ENCODE measurements at places on chromosomes 5 and 9.

DNA sequence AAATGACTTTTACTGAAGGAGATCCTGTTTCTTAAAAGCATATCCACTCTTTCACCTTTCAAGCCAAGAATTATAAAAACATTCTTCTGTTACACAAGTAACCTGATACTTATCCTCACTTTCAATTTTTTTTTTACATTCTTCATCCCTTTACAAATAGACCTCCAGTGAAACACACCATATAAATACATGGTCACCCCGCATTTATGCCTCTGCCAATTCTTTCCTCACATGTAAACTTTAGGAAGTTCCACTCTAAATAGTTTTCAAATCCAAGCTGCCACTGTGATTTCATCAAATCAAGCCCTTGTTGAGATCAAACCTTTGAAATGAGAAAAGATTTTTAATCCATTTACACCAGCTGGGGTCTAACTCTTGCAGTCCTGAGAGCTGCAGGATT is 40.0 kb downstream of the GAS1 start:
- no peak for DNase-seq

DNA sequence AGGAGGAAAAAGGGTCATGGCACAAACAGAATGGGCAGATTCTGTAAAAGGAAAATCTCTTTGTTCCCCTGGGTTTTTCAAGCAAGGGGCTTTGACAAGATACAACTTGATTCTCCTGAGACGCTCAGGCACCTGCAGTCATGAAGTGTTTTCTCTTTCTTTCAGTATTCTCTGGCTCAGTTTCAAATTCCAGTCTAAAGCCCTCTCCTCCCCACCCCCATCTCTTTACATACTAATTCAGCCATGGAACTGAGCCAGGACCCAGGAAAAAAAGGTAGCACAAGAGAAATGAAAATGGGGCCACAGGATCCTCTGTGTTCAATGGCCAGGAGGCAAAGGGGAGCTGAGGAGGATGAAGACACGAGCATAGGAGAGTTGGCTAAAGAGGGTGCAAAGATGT is 408.4 kb downstream of the SPOCK1 start:
- no peak for DNase-seq

GRCh38 chr9:78468231-78468630 is 171.3 kb downstream of the PSAT1 start:
- no peak for DNase-seq

DNA sequence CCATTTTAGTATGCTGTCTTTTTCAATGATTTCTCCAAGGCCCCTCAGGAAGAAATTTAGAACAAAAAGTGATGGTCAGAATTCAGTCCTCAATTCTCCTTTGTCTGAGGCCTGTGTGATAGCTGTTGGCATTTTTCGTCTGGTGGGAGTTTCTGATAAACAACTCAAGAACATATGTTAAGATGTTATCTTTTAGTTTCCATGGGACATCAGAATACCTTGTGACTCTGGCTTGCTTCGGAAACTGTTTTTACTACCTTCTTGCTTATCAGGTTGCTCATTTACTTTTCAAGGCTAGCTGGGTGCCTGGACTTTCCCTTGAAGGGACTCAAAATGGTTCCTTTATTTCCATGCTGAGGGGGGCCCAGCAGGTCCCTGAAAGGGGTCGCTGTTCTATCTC is 97.2 kb downstream of the INVS start:
- no peak for DNase-seq

- DNase-seq: no peak
These were observed 22.9 kb upstream of the GLRX start for GRCh38 chr5:95845391-95845790.

GRCh38 chr5:77168161-77168878 is 42.2 kb upstream of the PDE8B start:
- peak; percentile 8 for DNase-seq

- DNase-seq: peak; percentile 34
These were observed 1640.3 kb upstream of the C9orf72 start for GRCh38 chr9:29213417-29214153.

DNA sequence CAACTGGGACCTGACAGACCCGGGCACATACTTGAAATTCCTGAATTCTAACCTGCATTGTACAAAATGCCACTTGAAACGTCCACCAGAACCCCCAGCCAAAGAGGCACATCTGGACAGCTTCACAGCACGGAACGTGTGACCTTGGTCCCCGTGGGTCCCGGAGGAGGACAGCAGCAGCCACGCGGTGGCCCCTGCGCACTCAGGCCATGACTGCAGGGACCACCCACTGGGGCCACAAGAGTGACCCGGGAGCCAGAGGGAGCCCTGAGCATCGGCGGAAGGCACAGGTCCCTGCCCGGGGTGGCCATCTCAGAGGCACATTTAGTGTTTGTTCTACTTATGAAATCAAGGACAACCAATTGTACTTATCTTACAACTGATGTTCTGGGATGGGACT is 2.1 kb upstream of the SNAPC4 start:
- DNase-seq: no peak

DNA sequence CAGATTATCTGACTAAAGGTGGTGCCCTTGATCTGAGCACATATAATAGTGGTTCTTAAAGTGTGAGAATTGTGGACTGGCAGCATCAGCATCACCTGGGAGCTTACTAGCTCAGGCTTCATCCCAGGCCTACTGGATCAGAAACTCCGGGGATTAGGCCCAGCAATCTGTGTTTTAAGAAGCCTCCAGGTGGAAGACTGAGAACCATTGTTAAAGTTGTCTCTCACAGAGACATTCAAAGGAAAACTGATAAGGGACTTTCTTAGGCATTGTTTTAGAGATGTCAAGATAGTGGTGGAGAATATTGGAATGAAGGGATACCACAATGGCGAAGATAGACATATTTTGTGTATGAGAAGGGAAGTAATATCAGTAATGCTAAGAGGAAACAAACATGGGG is 59.5 kb downstream of the STX17 start:
- no peak for DNase-seq

DNA sequence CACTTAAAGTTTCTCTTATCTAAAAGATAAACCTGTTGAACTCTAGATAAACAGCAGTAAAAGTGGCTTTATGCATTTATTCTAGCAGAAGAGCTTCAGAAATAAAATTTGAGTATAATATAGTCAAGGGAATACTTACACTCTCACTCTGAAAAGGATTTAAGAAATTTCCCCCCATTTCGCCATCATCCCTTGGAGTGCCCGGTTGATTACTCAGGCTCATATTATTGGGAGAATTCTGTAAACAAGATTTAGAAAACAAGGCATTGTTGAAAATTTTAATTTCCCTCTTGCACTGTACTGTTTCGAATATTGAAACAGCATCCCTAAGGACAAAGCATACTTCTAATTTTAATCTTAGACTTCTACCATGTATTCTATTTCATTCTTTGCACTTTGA is 34.5 kb upstream of the ACOT12 start:
- no peak for DNase-seq

- DNase-seq: no peak
These were observed 224.7 kb downstream of the NFIB start for GRCh38 chr9:14089051-14089803.

DNA sequence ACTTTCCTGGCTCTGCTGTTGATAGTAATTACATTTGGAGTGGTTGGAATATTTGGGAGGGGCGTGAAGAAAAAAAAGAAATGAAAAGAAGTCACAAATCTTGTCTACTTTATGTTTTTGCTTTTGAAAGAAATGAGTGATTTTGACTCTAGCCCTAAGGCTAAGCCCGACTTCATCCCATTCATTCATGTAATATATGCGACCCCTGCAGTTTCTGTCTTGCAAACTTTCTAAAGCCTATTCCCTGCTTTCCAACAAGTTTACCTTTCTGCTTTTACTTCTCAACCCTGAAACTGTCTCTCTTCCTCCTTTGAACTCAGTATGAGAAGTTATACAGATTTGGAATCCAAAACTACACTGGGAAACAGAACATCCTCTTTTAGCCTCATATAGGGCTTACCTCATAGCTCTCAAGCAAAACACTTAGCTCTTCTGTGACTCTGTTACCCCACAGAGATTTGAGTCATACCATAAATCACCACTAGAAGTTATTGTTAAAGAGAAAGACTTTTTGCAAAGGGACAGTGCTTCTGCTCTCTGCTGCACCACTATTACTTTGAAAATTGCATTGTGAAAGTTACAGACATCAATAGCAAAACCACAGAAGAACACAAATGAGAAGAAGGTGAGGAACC is 1.6 kb downstream of the CFAP95 start:
- no peak for DNase-seq

GRCh38 chr9:36245906-36246305 is 12.3 kb downstream of the GNE start:
- DNase-seq: no peak

DNA sequence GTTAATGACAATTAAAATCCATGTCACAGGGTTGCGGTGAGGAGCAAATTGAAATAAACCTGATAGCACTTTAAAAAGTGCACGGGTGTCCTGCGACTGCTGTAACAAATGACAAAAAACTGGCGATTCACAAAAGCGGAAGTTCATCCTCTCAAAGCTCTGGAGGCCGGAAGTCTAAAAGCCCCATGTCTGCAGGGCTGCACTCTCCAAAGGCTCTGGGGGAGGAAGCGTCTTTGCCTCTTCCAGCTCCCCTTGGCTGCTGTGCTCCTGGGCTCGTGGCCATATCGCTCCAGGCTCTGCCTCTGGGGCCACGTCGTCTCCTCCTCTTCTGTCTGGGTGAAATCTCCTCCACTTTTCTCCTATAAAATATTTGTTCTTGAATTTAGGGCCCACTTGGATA is 273.9 kb upstream of the IRX2 start:
- no peak for DNase-seq

DNA sequence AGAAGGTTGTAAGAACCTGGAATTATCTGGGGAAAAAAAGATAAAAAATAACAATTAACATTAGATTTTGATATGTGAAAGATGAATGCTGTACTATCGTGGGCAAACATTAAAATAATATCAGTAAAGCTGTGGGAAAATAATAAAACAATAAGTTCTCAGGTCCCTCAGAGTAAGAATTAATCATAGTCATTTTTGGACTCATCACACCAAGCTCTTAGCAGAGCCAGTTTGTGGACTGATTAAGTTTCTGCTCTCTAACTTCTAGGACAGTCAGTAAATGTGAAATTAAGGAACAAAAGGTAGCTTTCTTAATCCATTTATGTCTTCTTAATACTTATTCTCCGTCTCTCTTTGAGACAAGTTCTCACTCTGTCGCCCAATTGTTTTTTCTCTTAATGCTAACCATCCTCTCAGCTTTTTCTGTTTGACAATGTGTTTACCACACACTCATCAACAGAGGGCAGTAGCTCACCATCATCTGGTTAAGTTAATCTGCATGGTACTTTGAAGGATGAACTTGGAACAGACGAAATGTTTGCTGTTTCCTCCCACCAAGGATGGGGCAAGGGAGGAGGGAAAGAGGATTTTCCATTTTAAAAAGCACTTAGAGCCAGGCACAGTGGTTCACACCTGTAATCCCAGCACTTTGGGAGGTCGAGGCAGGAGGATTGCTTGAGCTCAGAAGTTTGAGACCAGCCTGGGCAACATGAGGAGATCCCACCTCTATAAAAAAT is 5.3 kb upstream of the ACO1 start:
- DNase-seq: peak; percentile 32

DNA sequence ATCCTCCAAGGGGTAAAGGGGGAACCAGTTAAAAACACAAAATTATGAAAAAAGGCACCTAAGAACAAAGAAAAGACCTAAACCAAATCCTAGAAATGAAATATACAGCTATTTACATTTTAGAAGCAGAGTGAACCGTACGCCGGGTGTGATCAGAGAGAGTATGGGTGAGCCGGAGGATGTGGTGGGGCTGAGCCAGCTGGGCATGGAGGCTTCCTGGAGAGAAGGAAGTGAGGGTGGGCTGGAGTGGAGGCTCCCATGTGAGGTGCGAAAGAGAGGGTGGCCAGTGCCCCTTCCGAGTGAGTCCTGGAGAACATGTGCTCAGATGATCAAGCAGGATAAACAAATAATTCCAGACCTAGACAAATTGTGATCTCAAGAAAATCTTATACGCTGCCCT is 111.6 kb downstream of the CACNA1B start:
- DNase-seq: no peak

DNA sequence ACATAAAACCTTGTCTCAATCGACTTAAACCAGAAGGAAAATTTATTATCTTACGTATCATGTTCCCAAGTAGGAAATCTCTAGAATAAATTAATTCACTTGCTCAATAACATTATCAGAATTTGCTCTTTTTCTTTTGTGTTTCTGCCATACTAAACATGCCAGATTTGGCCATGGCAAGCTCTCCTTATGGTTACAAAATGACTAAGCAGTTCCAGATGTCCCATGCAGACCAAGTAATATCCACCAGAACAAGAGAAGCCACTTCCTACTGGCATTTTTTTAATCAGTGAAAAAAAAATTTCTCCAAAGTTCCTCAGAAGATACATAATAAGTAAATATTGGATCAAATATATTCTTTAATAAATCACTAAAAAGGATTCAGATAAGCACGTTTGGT is 25.2 kb upstream of the ADAMTS6 start:
- no peak for DNase-seq

GRCh38 chr5:69103521-69103920 is 9.7 kb downstream of the SLC30A5 start:
- DNase-seq: no peak

GRCh38 chr5:171579976-171580411 is 160.5 kb downstream of the FGF18 start:
- no peak for DNase-seq

- DNase-seq: no peak
These were observed 1863.4 kb downstream of the EFNA5 start for GRCh38 chr5:105807290-105807689.

GRCh38 chr5:74538206-74538661 is 102.3 kb downstream of the ENC1 start:
- no peak for DNase-seq

DNA sequence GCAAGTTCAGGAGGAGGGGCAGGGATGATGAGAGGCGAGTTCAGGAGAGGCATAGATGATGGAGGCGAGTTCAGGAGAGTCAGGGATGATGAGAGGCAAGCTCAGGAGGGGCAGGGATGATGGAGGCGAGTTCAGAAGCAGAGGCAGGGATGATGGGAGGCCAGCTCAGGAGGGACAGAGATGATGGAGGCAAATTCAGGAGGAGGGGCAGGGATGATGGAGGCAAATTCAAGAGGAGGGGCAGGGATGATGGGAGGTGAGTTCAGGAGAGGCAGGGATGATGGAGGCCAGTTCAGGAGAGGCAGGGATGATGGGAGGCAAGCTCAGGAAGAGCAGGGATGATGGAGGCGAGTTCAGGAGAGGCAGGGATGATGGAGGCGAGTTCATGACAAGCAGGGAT is 17.8 kb upstream of the SPOCK1 start:
- no peak for DNase-seq
